ENCODE measurements at places on chromosomes 4 and X.

DNA sequence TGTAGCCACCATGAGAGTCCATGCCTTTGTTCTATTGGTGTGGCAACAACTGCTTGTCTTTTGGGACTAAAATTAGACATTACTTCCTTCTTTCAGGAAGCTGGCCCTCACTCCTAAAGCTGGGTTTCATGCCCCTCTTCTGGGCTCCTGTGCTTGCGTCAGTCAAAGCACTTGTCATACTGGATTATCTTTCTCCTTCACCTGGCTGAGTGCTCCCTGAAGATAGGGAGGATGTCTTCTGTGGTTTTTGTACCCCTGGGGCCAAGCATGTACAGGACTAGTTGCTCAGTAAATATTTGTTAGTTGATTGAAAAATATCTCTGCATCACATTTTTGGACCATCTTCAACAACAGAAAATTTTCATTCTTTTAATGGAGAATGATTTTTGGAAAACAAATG lies 26.1 kb upstream of the LONRF3 start:
- DNase-seq: no peak

GRCh38 chr4:105166066-105166465 lies 19.4 kb downstream of the TET2 start:
- DNase-seq: no peak

DNA sequence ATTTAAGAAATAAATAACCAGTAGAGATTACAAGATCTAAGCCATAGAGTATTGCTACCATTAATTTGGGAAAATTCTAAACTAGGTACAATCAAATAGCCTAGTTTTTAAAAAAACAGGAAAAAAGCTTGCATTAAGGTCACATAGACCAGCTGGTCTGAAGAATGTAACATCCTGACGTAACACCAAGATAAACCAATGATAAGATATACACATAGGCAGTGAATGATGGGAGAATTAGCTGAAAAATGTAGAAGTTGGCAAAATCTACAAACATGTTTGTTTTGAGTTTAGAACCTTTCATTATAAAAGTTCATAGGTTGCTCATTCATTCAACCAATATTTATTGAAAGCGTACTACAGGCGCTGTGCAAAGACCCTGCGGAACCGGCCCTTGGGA lies 120.0 kb downstream of the SH3RF1 start:
- DNase-seq: no peak

GRCh38 chr4:15378062-15378461 lies 49.8 kb upstream of the C1QTNF7 start:
- no peak for DNase-seq

DNA sequence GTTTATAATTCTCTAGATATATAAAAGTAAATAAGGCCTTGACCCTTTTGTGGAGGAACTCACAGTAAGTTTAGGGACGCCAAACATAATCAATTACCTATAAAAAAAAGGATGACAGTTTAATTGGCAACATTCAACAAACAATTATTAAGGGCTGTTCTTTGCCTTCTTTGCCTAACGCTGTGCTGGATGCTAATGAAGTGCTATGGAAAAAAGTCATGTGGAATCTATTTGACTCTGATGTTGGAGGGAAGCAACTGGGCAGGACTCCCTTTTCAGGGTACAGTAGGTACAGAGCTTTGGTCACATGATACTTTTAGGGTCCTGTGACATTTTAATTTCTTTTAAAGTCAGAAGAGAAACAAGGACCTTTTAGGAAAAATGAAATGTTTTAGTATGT lies 91.1 kb downstream of the PCDH7 start:
- DNase-seq: no peak

- no peak for DNase-seq
Measured at GRCh38 chr4:164761241-164761640, 7.3 kb downstream of the SMIM31 start.

- peak; percentile 53 for DNase-seq
Measured at GRCh38 chr4:182555997-182556418, 312.8 kb downstream of the TENM3 start.

DNA sequence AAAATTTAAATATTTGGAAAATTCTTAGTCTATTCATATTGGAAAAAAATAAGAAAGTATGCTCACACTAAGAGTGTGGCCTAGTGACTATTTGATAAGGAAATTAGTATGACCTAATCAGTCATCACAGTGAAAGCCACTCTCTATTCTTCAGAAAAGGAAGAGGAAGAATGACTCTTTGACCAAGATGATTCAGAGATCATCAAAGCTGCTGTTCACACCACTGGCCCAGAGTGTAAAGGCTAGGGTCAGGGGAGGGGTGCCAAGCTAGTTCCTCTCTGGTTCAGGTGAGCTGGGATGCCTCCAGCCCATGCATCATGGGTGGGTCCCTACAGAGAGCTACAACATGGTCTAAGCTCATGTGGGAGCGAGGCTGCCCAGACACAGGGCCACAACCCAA lies 396.9 kb upstream of the NDST3 start:
- no peak for DNase-seq

DNA sequence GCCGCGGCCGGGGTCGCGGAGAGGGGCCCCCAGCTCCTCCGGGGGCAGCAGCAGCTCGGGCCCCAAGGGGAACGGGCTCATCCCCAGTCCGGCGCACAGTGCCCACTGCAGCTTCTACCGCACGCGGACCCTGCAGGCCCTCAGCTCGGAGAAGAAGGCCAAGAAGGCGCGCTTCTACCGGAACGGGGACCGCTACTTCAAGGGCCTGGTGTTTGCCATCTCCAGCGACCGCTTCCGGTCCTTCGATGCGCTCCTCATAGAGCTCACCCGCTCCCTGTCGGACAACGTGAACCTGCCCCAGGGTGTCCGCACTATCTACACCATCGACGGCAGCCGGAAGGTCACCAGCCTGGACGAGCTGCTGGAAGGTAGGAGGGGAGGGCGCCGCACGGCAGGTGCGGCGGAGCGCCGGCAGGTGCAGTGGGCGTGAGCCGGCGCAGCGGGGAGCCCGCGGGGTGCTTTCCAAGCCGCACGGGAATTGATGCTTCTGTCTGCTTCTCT lies 886 bp downstream of the DCLK2 start:
- no peak for DNase-seq

GRCh38 chr4:23887173-23887572 lies 2.7 kb downstream of the PPARGC1A start:
- no peak for DNase-seq

DNA sequence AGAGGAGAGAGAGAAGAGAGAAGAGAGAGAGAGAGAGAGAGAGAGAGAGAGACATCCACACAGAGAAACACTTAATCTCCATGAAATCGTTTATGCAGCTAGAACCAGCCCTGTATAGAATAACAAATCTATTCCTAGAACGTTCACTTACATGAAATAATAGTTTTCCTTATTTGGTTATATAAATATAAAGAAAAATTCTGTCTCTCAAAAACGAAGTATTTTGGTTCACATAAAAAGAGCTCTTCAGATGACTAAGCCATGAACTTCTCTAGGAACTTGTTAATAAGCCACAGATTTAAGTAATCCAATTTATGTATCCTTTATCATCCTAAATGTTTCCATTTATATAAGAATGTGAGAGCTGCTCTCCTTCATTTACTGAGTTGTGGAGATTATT lies 1315.1 kb upstream of the PCDH7 start:
- DNase-seq: no peak

- DNase-seq: no peak
Measured at GRCh38 chrX:20215565-20215964, 51.1 kb downstream of the RPS6KA3 start.

- no peak for DNase-seq
Measured at GRCh38 chrX:152892999-152893891, 4.6 kb upstream of the ZNF185 start.

- DNase-seq: no peak
Measured at GRCh38 chr4:100422894-100423293, 94.9 kb downstream of the EMCN start.

- peak; percentile 52 for DNase-seq
Measured at GRCh38 chr4:176387571-176387970, 67.8 kb downstream of the SPCS3 start.

DNA sequence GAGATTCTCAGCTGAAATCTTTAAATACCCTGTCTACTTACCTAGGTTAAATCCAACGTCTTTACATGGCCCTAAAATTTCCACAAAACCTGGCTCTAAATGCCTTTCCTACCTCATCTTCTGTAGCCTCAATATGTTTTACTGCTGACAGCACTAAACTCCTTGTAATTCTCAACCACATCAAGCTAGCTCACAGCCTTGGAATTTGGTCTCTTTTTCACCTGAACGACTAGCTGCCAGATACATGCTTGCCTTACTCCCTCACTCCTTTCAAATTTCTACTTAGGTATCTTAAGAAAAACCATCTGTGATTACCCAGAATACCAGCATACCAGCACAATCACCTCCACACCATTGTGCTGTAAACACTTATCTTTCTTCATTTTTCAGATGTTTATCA lies 635.6 kb upstream of the PCDH10 start:
- no peak for DNase-seq

GRCh38 chrX:1242891-1243402 lies 25.7 kb upstream of the CSF2RA start:
- DNase-seq: no peak

DNA sequence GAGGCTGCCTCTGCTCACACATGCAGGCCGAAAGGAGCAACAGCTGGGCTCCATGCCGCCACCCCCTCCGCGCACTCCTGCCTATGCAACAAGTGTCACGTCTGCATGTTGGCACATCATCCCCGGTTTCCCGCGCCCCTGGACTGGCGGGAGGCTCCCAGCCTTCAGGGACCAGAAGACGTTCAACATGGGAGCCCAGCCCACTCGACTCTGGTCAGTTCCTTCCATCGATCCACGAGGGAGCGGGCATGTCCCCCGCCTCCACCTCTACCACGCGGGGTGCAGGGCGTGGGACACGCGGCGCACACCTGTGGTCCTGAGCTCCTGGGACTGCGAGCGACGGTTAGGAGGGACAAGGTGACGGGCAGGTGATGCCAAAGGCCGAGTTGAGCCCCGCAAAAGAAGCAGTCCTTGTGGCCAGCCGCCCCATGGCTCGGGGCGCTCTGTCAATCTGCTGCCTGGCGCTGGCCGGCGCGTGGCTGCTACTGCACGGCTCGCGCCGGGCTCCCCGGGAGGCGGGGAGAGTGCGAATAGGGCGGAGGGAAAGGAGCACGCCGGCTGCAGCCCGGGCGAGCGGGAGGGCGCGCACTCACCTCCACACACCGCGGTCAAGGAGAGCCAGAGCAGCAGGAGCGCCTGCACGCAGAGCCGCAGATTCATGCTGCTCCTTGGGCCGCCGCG lies 645 bp downstream of the APLN start:
- DNase-seq: no peak

- no peak for DNase-seq
Measured at GRCh38 chrX:65925005-65925404, 114.9 kb downstream of the VSIG4 start.
